ENCODE measurements at places on chromosomes 11 and 22.
A peak's percentile ranks its signal among the peaks of the same experiment; 100 is the strongest.

GRCh38 chr11:123681030-123681429 lies 26.6 kb upstream of the SCN3B start:
- DNase-seq, result no peak

GRCh38 chr11:125674210-125674609 lies 6.4 kb downstream of the ACRV1 start:
- no peak for DNase-seq

DNA sequence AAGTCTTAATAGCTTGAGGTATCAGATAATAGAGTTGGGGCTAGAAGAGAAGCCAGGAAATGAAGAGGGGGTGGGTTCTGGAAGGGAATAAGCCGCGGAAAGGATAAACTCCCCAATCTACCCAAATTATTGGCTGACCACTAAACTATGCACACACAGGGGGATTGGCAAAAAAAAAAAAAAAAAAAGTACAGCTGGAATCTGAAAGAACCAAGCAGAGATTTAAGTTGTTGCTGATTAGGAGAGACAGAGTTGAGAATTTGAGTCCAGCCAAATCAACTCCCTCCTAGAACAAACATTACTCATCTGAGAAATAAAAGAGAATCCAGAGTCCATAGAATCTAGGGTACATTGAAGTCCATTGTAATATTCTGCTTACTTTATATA lies 134.9 kb downstream of the CCDC81 start:
- no peak for DNase-seq

- peak; percentile 43 for DNase-seq
Measured at GRCh38 chr11:131975619-131976018, 605.2 kb downstream of the NTM start.

DNA sequence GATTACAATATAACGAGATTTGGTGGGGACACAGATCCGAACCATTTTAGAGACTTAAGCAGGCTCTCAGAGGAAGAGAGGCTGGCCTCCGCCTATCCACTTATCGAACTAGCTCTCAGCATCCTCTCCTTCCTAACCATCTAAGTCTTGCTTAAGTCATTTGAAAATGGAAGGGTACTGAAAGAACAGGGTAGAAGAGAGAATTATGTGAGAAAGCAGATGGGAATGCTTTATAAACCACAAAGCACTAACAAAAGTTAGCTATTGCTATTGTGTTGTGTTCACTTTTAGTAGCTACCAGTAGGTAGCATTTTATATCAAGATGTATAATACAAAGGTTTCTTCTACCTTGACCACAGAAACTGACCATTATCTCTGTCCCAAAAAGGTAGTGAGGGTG lies 153.4 kb upstream of the CADM1 start:
- DNase-seq, result no peak

DNA sequence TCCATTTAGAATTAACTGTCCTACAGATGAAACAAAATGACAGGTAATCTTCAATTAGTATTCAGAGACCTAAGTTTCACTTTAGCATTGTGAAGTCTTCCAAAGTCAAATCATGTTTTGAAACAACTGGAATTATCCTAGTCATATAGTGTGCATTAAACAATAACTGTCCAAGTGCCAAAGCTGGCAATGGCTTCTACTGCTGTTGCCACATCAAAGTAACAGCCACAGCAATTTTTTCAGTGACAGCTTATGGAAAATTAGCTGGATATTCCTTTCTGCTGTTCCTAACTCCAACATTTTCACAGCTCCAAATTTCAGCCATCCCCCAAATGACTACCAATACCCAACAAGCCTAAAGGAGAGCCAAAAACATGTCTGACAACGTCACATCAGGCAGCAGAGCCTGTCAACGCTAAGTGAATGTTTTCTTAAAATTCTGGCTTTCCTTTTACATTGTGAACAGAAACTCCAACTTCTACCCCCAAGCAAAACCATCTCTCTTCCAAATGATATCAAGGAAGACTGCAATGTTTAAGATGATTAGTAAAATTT lies 45.3 kb upstream of the CCDC34 start:
- no peak for DNase-seq

- no peak for DNase-seq
Measured at GRCh38 chr11:10351765-10352641, 47.1 kb downstream of the ADM start.

- DNase-seq, result no peak
Measured at GRCh38 chr22:24554313-24555164, at the start of gene GUCD1. Gene GUCD1, minus strand, starts transcription at chr22:24555138. Its CDS starts 147 bp downstream, at chr22:24554991.

GRCh38 chr11:25992294-25992693 lies 339.6 kb upstream of the ANO3 start:
- DNase-seq, result no peak

GRCh38 chr11:92550411-92550810 lies 325.8 kb downstream of the FAT3 start:
- no peak for DNase-seq

- no peak for DNase-seq
Measured at GRCh38 chr11:12111549-12112520, 1.4 kb downstream of the MICAL2 start.

DNA sequence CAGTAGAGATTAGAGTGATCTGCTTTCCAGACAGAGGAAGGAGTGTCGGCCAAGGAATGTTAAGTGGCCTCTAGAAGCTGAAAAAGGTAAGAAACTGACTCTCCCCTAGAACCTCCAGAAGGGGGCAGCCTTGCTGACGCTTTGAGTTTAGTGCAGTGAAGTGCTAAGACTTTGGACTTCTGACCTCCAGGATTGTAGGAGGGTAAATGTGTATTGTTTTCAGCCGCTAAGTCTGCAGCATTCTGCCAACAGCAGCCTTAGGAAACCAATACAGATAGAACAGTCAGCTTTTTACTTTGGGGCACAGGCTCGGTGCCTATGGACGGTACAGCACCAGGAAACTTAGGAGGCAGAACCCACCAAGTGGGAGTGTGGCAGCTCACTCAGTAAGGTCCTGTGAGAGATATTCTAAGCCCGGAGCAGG lies 3.6 kb upstream of the TBC1D22A start:
- no peak for DNase-seq

DNA sequence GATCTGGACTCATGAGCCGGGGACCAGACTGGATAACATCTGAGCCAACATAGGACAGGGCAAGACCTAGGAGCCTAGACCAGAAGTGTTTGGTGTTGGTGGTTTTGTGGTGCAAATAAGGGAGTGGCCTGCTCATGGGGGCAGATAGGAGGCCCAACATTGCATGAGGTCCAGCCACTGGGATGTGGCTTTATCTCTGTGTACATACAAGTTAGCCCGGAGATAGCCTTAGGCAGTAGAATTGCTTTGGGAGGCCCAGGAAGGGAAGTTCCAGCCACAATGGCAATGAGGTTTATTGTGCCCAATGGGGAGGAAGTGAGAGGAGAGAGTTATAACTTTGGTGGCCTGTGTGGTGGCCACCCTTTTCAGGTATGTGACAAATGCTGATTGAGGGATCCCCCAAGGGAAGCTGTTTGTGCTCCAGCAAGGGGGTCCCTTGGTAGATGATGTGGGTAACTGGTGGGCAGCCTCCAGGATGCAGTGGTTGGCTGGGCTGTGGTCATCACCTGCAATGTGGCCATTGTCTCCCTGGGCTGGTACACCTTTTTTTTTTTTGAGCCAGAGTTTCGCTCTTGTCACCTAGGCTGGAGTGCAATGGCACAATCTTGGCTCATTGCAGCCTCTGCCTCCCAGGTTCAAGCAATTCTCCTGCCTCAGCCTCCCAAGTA lies 6.4 kb downstream of the LMO2 start:
- no peak for DNase-seq

GRCh38 chr11:24496386-24496735 lies 492 bp upstream of the LUZP2 start:
- DNase-seq, result no peak

DNA sequence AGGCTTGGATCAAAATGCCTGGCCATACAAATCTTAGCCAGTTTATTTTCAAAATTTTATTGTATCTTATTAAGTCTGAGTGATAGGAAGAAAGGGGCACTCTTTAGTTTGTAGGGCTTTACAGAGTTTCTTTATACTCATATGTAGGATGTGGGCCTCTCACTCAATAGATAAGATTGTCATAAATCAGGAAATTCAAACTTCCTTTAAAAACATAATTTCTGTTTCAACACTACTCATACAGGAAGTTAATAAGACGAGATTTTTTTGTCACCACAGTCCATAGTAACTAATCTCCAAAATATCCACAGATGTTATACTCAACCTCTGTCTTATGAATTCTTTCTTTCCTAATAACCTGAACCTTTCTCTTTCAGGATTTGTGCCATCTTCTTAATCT lies 13.3 kb upstream of the OR56B4 start:
- DNase-seq, result no peak

- DNase-seq, result no peak
Measured at GRCh38 chr11:126560221-126560620, 204.7 kb downstream of the ST3GAL4 start.

GRCh38 chr11:123173040-123173855 lies 21.8 kb downstream of the CLMP start:
- DNase-seq, result no peak

GRCh38 chr11:11826260-11826659 lies 15.5 kb upstream of the USP47 start:
- no peak for DNase-seq

- DNase-seq, result no peak
Measured at GRCh38 chr11:9691865-9692264, 28.0 kb downstream of the SWAP70 start.

- no peak for DNase-seq
Measured at GRCh38 chr11:76524919-76525318, 80.1 kb downstream of the EMSY start.

DNA sequence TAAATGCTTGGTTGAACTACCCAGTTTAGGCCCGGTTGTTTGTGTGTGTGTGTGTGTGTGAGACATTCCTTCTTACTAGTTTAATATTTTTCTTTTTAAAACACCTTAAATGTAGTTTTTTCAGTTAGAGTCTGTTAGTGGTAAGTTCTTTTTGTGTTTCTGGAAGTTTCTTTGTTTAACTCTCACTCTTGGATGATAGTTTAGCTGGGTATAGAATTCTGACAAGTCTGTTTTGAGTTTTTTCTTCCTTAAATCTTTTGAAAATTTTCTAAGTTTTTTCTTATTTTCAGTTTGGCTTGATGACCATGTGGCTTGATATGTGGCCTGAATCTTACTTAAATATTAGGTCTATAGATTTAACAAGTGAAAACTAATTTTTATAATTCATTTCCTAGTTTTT lies 60.1 kb downstream of the PDE3B start:
- no peak for DNase-seq

GRCh38 chr11:34501949-34502348 lies 11.6 kb downstream of the ELF5 start:
- no peak for DNase-seq

- no peak for DNase-seq
Measured at GRCh38 chr11:114099392-114100178, 40.1 kb downstream of the ZBTB16 start.

GRCh38 chr11:45518141-45518832 lies 147.1 kb downstream of the CHST1 start:
- no peak for DNase-seq

DNA sequence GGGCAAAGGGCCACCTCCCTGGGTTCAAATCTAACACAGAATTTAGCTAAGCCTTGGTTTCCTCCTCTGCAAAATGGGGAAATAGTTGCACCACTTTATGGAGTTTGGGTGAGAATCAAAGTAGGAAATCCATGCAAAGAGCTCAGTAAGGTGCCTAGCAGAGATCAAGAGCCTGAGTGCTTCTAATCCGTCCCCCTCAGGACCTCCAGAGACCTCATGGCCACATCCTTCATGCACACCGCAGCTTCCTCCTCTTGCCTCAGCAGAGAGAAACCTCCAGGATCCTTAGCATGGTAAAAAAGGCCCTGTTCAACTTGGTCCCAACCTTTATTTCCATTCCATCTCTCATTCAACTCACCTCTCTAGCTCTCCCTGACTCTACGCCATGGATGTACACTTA lies 37.8 kb upstream of the NAV2 start:
- DNase-seq, result no peak

GRCh38 chr11:47864901-47865300 lies 16.8 kb upstream of the NUP160 start:
- DNase-seq, result no peak

GRCh38 chr22:19869497-19870152 lies 15.0 kb upstream of the GNB1L start:
- DNase-seq, result no peak

DNA sequence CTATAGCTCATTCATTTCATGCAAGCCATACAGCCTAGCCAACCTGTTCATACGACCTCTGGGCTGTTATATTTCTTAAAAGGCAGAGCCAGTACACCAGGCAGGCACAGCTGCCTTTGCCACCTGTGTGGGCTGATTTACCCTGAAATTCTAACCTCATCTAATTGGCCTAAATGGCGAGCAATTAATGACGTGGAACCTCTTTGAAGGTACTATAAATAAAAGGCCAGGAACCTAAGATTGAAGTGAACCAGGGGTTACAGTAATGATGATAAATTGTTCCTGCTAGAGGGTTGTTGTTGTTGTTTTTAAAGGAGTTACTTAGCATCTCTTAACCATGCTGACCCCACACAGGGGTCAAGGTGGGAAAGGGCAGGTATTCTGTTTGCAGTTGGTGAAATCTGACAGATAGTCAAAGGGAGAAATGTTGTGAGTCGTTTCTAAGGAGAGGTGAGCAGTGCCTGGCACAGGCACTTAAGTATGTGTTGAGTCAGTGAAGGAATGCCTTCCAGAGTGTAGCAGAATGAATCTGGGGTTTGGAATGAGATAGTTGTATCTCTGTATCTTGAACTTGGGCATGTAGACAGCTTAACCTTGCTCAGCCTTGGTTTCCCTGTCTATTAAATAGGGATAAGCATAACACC lies 213.5 kb upstream of the NAV2 start:
- DNase-seq, result no peak

DNA sequence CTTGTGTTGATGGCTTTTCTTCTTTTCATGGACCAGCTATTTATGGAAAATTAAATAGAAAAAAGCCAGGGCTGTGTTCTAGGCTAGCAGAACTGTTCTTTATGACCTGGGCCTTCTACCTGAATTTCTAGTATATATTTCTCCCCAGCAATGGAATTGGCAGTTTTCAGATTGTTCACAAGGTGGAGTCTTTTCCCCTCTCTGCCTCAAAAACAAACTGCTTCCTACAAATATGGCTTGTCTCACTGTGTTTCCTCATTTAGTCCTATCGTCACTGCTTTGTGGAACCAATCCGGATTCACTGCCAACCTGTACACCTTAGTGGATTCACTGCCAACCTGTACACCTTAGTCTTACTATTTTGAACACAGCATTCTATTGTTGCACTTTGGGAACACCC lies 5.0 kb upstream of the APOL5 start:
- DNase-seq, result no peak

DNA sequence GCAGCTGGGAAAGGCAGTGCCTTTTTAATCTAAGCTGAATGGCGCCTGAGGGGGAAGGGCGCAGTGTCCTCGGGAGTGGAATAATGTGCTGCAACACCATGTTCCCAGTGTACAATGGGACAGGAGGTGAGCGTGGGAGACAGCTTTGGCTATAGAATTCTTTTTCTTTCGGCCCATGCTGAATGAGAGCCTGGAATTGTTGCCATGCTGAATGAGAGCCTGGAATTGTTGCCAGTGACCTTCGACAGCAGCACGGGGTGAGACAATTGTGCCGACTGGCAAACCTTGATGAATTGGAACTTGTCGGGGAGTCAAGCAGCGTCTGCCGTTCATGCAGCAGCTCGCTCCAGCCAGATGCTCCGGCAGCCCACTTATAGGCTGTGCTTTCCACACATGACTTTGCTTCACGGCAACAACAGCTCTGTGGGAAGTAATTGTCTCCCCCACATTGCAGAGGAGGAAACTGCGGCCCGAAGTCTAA lies 141.4 kb upstream of the E2F8 start:
- no peak for DNase-seq

- DNase-seq, result no peak
Measured at GRCh38 chr11:123519055-123519796, 89.2 kb downstream of the GRAMD1B start.

GRCh38 chr22:23698094-23698493 lies 7.3 kb downstream of the RGL4 start:
- DNase-seq, result no peak

GRCh38 chr11:123775289-123775688 lies 21.0 kb upstream of the OR6X1 start:
- no peak for DNase-seq
